ENCODE measurements at places on chromosomes 11 and 22. TPM values are rescaled to one million over a fixed set of nuclear protein-coding genes. Genes with fewer than 3 reads are reported as not detected.

DNA sequence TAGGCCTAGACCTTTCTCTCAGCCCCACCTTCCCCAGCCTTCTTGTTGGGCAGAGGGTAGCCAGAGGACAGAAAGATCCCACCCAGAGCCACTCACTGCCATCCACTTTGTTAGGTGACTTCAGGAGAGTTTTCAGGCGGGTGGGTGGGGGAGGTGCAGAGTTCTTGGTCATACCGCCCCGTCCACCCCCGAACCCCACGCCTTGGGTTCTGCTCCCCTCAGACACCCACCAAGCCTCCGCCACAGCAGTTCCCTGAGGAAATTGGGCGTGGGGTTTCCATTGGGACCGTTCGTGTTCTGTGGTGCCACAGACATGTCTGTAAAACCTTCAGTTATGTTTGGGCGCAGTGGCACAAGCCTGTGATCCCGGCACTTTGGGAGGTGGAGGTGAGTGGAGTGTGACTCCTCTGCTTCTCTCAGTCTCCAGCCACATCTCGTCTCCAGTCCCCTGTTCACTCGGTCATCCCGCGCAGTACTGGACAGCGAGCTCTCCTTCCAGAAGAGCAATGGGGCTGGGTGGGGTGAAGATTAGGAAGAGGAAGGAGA lies 1.5 kb downstream of the MIF start:
- H3K27me3 ChIP-seq: no peaks in the 10 kb centered on the region
- peaks cover 34% of the 10 kb centered on the region for H3K36me3 ChIP-seq
- peak overlapping the region; percentile 88 for H3K4me3 ChIP-seq
- peak overlapping the region; percentile 93 for H3K27ac ChIP-seq
- peaks cover 16% of the 10 kb centered on the region for H3K4me1 ChIP-seq
- DNase-seq: no peak

- no peaks in the 10 kb centered on the region for H3K4me1 ChIP-seq
- no peaks in the 10 kb centered on the region for H3K27me3 ChIP-seq
- H3K36me3 ChIP-seq: no peaks in the 10 kb centered on the region
- no peak overlapping the region for H3K4me3 ChIP-seq
These were observed 26.0 kb downstream of the ZNRF3 start for GRCh38 chr22:28909375-28909774.

DNA sequence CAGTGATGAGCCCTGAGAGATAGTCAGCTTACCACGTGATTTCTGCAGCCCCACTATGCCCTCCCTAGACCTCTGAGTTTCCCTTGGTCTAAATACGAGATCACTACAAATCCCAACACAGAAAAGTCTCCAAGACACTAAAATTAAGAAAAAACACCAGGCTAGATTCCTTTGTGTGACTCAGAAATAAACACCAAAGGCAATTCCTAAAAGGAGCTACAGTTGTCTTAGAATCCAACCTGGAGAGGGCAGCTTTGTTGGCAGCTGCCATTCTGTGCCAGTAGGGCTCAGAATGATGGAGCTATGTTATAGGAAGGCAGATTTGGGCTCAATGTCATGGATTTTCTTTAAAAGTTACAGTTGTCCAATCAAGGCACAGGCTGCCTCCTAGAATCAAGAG lies 37.1 kb upstream of the HMGXB4 start:
- no peaks in the 10 kb centered on the region for H3K4me1 ChIP-seq
- H3K36me3 ChIP-seq: no peaks in the 10 kb centered on the region
- H3K27me3 ChIP-seq: no peaks in the 10 kb centered on the region
- DNase-seq: no peak
- no peak overlapping the region for H3K27ac ChIP-seq
- H3K4me3 ChIP-seq: no peak overlapping the region

DNA sequence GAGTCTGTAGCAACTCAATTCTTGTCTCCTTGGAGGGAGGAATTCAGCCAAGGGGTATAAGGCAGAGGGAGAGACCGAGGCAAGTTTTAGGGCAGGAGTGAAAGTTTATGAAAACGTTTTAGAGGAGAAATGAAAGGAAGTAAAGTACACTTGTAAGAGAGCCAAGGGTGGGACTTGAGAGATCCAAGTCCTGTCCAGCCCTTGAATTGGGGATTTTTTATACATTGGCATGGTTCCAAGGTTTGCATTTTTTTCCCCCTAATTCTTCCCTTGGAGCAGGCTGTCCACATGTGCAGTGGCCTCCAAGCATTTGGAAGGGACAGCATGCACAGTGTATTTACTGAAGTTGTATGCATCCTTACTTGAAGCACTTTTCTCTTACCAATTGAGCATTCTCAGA lies 192.1 kb downstream of the LUZP2 start:
- H3K4me1 ChIP-seq: no peaks in the 10 kb centered on the region
- no peak overlapping the region for H3K4me3 ChIP-seq
- H3K36me3 ChIP-seq: no peaks in the 10 kb centered on the region
- DNase-seq: no peak
- no peaks in the 10 kb centered on the region for H3K27me3 ChIP-seq

- no peak overlapping the region for H3K27ac ChIP-seq
- DNase-seq: peak; percentile 58
- peaks cover 33% of the 10 kb centered on the region for H3K4me1 ChIP-seq
- H3K4me3 ChIP-seq: no peak overlapping the region
These were observed 1.6 kb downstream of the NADSYN1 start for GRCh38 chr11:71454470-71455113.

GRCh38 chr11:35488117-35488516 lies 37.3 kb downstream of the PAMR1 start:
- no peaks in the 10 kb centered on the region for H3K27me3 ChIP-seq
- H3K27ac ChIP-seq: no peak overlapping the region

GRCh38 chr22:29166180-29166579 lies 39.5 kb upstream of the EMID1 start:
- DNase-seq: no peak
- no peak overlapping the region for H3K4me3 ChIP-seq
- no peaks in the 10 kb centered on the region for H3K36me3 ChIP-seq
- H3K27me3 ChIP-seq: no peaks in the 10 kb centered on the region
- H3K4me1 ChIP-seq: peaks cover 10% of the 10 kb centered on the region
- H3K27ac ChIP-seq: no peak overlapping the region

DNA sequence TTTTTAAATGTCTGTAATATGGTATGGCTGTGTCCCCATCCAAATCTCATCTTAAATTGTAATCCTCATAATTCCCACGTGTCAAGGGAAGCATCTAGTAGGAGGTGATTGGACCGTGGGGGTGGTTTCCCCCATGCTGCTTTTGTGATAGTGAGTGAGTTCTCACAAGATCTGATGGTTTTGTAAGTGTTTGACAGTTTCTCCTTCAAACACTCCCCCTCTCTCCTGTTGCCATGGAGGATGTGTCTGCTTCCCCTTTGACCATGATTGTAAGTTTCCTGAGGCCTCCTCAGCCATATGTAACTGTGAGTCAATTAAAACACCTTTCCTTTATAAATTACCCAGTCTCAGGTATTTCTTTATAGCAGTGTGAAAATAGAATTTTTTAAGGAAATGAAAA lies 31.1 kb upstream of the CD44 start:
- no peaks in the 10 kb centered on the region for H3K36me3 ChIP-seq
- no peaks in the 10 kb centered on the region for H3K27me3 ChIP-seq
- H3K27ac ChIP-seq: no peak overlapping the region
- peaks cover 16% of the 10 kb centered on the region for H3K4me1 ChIP-seq
- no peak overlapping the region for H3K4me3 ChIP-seq

- DNase-seq: no peak
- no peaks in the 10 kb centered on the region for H3K36me3 ChIP-seq
- no peaks in the 10 kb centered on the region for H3K27me3 ChIP-seq
- H3K4me3 ChIP-seq: no peak overlapping the region
- no peak overlapping the region for H3K27ac ChIP-seq
These were observed 11.7 kb downstream of the MAFF start for GRCh38 chr22:38213319-38213989.

GRCh38 chr22:29306835-29307595 lies 565 bp downstream of the GAS2L1 start:
- peak overlapping the region; percentile 55 for H3K4me3 ChIP-seq
- no peak overlapping the region for H3K27ac ChIP-seq
- no peaks in the 10 kb centered on the region for H3K36me3 ChIP-seq

- DNase-seq: no peak
- no peaks in the 10 kb centered on the region for H3K27me3 ChIP-seq
- H3K27ac ChIP-seq: no peak overlapping the region
- no peaks in the 10 kb centered on the region for H3K36me3 ChIP-seq
- no peaks in the 10 kb centered on the region for H3K4me1 ChIP-seq
These were observed 105.0 kb downstream of the TSPAN18 start for GRCh38 chr11:44831605-44832394.

DNA sequence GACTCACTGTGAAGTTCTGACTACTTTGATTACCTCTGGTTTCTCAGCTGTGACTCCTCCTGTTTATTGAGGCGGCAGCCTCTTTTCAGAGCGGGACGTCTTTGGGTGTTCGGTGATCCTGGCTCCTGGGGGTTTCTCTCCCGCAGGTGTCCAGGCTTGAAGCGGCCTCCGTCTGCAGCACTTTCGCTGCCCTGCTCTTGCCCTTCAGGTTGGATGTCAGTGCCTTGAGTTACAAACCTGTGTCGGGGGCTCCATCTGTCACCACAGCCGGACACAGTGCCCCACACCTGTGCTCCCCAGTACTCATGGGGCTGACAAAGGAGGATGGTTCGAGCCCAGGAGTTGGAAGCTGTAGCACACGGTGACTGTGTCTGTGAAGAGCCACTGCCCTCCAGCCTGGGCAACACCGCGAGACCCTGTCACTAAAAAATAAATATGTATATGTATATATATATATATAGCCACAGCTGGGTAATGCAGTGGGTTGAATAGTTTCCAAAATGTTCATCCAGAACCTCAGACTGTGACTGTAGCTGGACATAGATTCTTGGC lies 104.1 kb downstream of the BRD1 start:
- peaks cover 5% of the 10 kb centered on the region for H3K27me3 ChIP-seq
- no peak for DNase-seq
- peak overlapping the region; percentile 69 for H3K4me3 ChIP-seq
- H3K4me1 ChIP-seq: peaks cover 5% of the 10 kb centered on the region
- no peaks in the 10 kb centered on the region for H3K36me3 ChIP-seq
- H3K27ac ChIP-seq: peak overlapping the region; percentile 65

DNA sequence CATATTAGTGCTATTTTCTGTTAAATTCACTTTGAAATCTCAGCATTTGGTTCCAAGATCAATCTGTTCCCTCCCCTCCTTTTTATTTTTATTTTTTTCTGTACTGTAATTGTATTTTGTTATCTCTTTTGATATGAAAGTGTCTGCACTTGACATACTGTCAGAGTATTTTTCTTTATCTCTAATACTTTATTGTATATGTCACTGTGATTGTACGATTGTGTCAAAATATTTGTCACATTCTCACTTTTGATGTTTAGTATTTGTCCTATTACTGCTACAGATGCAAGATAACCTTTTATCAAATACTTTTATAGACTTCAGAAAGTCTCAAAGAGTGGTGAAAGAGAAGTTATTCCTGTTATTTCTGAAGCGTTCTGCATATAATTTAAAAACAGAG lies 323.5 kb downstream of the JRKL start:
- DNase-seq: no peak
- H3K4me1 ChIP-seq: no peaks in the 10 kb centered on the region
- no peak overlapping the region for H3K4me3 ChIP-seq
- no peaks in the 10 kb centered on the region for H3K36me3 ChIP-seq
- no peaks in the 10 kb centered on the region for H3K27me3 ChIP-seq
- no peak overlapping the region for H3K27ac ChIP-seq

DNA sequence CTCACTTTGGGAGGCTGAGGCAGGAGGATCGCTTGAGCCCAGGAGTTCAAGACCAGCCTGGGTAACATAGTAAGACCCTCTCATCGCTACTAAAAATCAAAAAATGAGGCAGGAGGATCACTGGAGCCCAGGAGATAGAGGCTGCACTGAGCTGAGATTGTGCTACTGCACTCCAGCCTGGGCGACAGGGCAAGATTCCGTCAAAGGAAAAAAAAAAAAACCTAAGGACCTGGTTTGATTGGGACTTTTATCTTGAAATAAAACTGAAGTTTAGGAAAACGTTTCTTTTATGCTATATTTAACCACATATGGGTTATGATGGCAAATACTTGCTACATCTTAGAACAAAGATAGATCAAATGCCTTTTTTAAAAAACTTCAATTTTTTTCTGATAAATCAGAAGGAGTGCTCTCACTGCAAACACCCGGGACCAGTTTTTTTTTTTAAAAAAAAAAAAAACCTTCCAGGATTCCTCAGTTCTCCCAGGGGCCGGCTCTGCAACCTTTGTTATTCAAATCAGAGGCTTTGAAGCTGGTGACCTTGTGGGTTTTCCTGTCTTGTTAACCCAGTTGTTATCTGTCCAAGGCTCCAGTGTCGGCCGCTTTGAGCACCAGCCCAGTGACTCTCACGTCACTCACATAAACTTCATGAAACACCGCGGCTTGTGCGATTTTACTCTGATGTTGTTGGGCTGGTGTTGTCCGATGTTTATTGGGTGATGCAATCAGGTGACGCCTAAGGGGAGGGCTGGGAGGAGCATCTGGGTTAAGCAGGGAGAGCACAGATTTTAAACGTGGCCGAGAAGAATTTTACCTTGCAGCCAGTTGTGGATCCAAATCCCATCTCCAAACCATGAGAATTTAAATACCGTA lies 24.7 kb upstream of the SLC22A12 start:
- H3K4me3 ChIP-seq: no peak overlapping the region
- no peaks in the 10 kb centered on the region for H3K4me1 ChIP-seq
- H3K27ac ChIP-seq: no peak overlapping the region
- H3K27me3 ChIP-seq: no peaks in the 10 kb centered on the region
- peak; percentile 18 for DNase-seq

- H3K4me1 ChIP-seq: no peaks in the 10 kb centered on the region
- no peak overlapping the region for H3K27ac ChIP-seq
- H3K27me3 ChIP-seq: no peaks in the 10 kb centered on the region
- H3K36me3 ChIP-seq: no peaks in the 10 kb centered on the region
These were observed 16.9 kb downstream of the TUB start for GRCh38 chr11:8097926-8098325.

GRCh38 chr22:48600681-48601080 lies 1227.0 kb downstream of the BRD1 start:
- no peak overlapping the region for H3K4me3 ChIP-seq
- no peaks in the 10 kb centered on the region for H3K36me3 ChIP-seq
- no peak for DNase-seq
- H3K4me1 ChIP-seq: no peaks in the 10 kb centered on the region

GRCh38 chr11:35009944-35010342 lies 93.5 kb downstream of the PDHX start:
- no peak overlapping the region for H3K27ac ChIP-seq
- H3K36me3 ChIP-seq: no peaks in the 10 kb centered on the region
- H3K4me1 ChIP-seq: peaks cover 41% of the 10 kb centered on the region
- no peak overlapping the region for H3K4me3 ChIP-seq
- H3K27me3 ChIP-seq: no peaks in the 10 kb centered on the region

Gene ENTHD1
- 0.60 TPM for total RNA-seq

Gene OR4D5
- not detected for total RNA-seq

Gene WEE1
- total RNA-seq: 1.5 TPM

Gene MRGPRF
- not detected for total RNA-seq

Gene MOGAT2
- not detected for total RNA-seq

Gene KCTD14
- total RNA-seq: not detected

Gene NRIP3
- total RNA-seq: 11.0 TPM

Gene TRIM51
- total RNA-seq: not detected

Gene TXN2
- 69.9 TPM for total RNA-seq

Gene UCP2
- 949 TPM for total RNA-seq

Gene FIBP
- total RNA-seq: 25.9 TPM

Measured in naive thymus-derived CD4-positive, alpha-beta T cell (primary cell).